ENCODE measurements at places on chromosomes 4 and X. TPM values are rescaled to one million over a fixed set of nuclear protein-coding genes. Genes with fewer than 3 reads are reported as not detected.

GRCh38 chr4:38782452-38783108 is at the start of gene TLR10:
TSS of gene TLR10 (minus strand) at chr4:38782990. CDS start at chr4:38775590, 7,400 bp downstream.
- no peak within 1 kb of the TSS for H3K27ac ChIP-seq
- peak within 1 kb of the TSS; percentile 4 for H3K4me3 ChIP-seq
- DNase-seq = no peak
- no peaks in the 10 kb centered on the region for H3K27me3 ChIP-seq

DNA sequence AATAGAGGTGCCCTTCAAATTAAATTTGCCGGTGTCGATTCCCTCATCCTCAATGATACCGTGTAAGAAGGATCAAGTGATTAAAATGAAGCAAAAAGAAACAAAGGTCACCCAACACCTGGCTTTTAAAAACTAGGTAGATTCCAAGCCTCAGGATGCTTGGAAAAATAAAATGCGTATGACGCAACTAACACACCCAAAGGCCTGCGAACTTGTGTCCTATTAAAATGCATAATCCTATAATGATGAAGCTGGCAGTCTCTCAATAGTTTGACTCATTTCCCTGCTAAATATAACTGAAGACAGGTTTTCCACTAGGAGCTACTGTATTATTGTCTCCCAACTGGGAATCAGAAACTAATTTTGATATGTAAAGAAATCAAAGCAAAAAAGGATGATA is 263.2 kb downstream of the DHX15 start:
- no peaks in the 10 kb centered on the region for H3K27me3 ChIP-seq
- H3K4me1 ChIP-seq = no peaks in the 10 kb centered on the region
- no peak overlapping the region for H3K4me3 ChIP-seq
- no peak overlapping the region for H3K27ac ChIP-seq
- no peaks in the 10 kb centered on the region for H3K36me3 ChIP-seq

- H3K27me3 ChIP-seq = no peaks in the 10 kb centered on the region
- no peak for DNase-seq
- H3K4me1 ChIP-seq = no peaks in the 10 kb centered on the region
- H3K27ac ChIP-seq = no peak overlapping the region
- H3K4me3 ChIP-seq = no peak overlapping the region
Observed at GRCh38 chr4:127669691-127670090, 36.9 kb downstream of the INTU start.

DNA sequence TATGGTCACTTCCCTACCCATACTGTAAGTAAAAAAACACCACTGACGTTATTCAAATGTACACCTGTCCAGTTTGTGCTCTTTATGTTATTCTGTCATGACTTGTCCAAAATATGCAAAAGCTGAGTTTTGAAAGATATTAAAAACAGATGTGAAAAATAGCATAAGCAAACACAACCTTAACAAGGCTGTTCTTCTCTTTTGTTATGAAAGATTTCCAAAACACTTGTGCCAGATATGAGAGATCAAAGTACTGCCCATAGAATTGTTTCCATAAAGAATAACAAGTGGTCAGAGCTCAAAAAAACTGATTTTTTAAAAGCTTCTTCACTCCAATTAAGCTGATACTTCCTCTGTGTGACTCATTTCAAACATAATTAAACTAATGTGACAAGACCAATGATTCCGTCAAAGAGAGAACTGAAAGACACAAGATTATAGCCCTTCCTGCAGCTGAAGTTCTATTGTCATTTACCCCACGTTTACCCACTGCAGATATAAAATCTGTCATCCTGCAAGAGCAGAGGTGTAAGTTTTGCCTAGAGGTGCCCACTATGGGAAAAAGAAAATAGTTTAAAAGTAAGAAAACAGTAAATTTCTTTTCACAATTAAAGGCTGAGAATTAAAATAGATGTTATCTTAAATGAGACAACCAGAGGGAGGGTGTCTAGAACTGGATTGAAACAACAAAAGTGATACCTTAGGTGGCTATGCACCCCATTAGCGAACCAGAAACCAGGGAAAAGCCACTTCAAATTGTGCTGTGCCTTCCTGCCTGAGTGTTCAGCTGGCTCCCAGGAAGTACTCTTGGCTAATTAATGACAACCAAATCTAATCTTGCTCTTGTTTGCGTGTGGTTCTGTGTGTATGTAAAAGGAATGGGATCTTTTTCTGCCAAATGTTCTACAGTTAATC is 30.1 kb downstream of the RASSF6 start:
- peaks cover 4% of the 10 kb centered on the region for H3K4me1 ChIP-seq
- H3K27ac ChIP-seq = no peak overlapping the region
- H3K4me3 ChIP-seq = no peak overlapping the region
- H3K36me3 ChIP-seq = no peaks in the 10 kb centered on the region
- no peak for DNase-seq
- no peaks in the 10 kb centered on the region for H3K27me3 ChIP-seq

GRCh38 chr4:183297675-183298074 is 22.4 kb downstream of the CLDN22 start:
- no peaks in the 10 kb centered on the region for H3K27me3 ChIP-seq
- H3K4me3 ChIP-seq = no peak overlapping the region
- H3K4me1 ChIP-seq = no peaks in the 10 kb centered on the region
- H3K27ac ChIP-seq = no peak overlapping the region
- peaks cover 23% of the 10 kb centered on the region for H3K36me3 ChIP-seq

Gene FOXR2
- not detected for total RNA-seq

- DNase-seq = no peak
- H3K27me3 ChIP-seq = no peaks in the 10 kb centered on the region
- H3K27ac ChIP-seq = no peak overlapping the region
- H3K36me3 ChIP-seq = no peaks in the 10 kb centered on the region
- H3K4me1 ChIP-seq = no peaks in the 10 kb centered on the region
Observed at GRCh38 chr4:187598196-187598595, 397.4 kb upstream of the ZFP42 start.

Gene TIGD4
- total RNA-seq = 1.0 TPM
